ENCODE measurements at places on chromosomes 3 and 15.

GRCh38 chr15:70470556-70471191, 292.7 kb downstream of the UACA start:
- no peak for DNase-seq

DNA sequence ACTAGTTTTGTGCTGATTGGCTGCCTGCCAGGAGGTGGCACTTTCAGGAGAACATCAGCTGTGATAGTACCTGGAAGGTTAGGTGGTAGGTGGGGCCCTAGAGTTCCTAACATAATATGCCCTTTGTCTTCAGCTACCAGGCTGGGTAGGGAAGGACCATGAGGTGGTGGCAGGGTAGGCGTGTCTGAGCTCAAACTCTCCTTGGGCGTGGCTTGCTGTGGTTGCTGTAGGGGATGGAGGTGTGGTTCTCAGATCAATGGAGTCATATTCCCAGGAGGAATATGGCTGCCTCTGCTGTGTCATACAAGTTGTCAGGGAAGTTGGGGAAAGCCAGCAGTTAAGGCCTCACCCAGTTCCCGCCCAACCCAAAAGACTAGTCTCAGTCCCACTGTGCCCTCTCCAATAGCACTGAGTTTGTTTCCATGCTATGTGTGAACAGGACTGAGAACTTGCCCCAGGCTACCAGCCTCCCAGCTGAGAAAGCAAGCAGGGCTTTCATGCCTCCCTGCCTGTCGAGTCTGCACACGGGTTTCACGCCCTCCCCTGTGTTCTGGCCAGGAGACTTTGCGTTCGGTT, 107.7 kb downstream of the CHCHD4 start:
- no peak for DNase-seq

- no peak for DNase-seq
Measured at GRCh38 chr15:51382787-51383186, 41.3 kb downstream of the GLDN start.

- DNase-seq: no peak
Measured at GRCh38 chr3:30333903-30334302, 272.5 kb upstream of the TGFBR2 start.

DNA sequence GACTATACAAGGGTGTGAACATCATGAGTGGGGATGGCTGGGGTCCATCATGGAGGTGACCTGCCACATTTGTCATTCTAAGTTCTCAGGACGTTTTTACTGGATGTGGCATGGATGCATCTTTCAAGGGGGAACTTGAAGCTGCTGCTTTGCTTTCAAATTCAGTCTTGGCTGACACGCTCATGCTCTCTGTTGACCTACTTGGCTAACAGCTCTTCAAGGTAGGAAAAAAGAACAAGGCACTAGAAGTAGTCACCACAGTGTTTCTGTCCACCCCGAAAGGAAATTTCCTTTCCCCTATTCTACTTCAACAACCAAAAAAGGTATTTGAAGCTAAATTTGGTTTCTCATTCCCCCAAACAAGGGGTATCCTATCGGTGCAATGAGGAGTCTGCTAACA, 15.0 kb downstream of the STIMATE start:
- no peak for DNase-seq

- no peak for DNase-seq
Measured at GRCh38 chr3:141372656-141373055, 4.4 kb downstream of the ZBTB38 start.

- no peak for DNase-seq
Measured at GRCh38 chr15:87118846-87119245, 1039.2 kb downstream of the AGBL1 start.
